COLO829 (cell line): ENCODE measurements at places on chromosomes 2 and 18.

- no peak for DNase-seq
These were observed 15.9 kb downstream of the SMAD7 start for GRCh38 chr18:48934723-48935432.

GRCh38 chr2:144099780-144100377, 420.0 kb downstream of the ZEB2 start:
- DNase-seq = no peak

DNA sequence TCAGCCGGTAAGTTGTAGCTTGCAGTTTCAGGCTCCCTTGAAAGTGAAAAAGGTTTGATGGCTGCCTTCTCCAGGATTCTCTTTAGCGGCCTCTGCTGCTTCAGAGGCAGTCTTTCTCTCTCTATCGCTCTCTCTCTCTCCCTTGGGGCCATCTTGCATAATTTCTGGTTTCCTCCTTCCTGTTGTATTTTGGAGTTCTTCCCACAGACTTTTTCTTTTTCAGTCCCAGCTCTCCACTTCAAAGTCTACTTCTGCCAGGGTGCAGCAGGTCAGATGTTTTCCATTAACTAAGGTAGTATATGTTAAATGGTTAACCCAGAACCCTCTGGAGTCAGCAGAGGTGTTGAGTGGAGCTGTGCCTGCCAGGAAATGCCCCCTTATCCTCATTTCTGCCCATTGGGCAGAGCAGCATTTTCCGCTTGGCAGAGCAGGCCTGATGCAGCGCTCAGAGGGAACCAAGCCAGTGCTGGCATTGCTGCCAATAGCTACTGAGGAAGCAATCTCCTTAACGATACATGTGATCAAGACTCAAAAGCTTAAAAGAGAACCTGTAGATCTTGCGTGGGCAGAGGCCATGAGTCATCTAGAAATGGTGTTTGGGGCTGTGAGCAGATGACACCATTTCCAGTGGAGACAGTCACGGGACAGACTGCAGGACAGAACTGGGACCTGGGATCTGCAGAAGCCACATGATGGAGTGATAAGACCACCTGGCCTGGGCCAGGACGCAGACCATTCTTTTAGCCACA, 20.8 kb downstream of the DBI start:
- DNase-seq = peak; percentile 96

DNA sequence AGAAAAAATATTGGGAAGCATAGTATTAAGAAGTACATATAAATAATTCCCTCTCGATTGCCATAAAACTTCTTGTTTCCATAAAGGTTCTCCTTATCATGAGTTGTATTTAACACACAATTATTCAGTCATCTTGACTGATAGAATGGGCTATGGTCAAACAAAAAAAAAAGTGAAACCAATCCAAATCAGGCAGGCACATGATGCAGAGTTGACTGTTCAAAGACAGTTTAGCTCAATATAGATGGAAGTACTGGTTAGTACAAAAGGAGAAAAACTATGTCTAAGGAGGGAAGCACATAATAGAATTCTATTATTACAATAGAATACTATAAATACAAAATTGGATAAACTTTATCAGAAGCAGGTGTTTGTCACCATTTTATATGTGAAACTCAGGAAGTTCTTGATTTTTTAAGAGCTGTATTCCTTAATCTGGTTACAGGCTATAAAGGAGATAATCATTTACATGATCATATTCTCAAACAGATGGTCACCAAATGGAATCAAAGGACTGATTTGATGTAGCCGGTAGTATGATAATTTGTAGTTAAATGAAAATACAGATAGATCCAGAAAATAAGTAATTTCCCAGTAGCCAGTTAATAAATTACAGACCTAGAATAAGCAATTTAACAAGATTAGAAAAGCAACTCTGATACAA, 18.2 kb upstream of the CALCRL start:
- DNase-seq = no peak

GRCh38 chr2:173056705-173057364, 18.8 kb upstream of the MAP3K20 start:
- DNase-seq = no peak

DNA sequence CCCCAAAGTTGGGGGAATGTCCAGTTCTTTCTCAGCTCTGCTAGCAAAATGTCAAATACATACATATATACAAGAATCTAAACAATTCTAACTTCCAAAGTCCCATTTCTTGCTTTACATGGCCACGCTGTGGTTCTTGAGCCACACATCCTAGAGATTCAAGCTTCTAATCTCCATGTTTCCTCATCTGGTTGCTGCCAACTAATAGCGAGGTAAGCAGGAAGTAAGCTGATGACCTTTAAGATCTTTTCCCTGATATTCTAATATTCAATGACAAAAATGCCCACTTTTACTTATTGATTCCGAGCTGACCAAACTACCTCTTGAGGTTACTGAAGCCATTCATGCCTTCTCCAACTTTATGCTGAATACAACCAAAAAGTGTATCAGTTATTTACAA, 3.3 kb downstream of the VPS54 start:
- no peak for DNase-seq

GRCh38 chr2:97788986-97789644, 75.7 kb downstream of the ZAP70 start:
- DNase-seq = no peak

DNA sequence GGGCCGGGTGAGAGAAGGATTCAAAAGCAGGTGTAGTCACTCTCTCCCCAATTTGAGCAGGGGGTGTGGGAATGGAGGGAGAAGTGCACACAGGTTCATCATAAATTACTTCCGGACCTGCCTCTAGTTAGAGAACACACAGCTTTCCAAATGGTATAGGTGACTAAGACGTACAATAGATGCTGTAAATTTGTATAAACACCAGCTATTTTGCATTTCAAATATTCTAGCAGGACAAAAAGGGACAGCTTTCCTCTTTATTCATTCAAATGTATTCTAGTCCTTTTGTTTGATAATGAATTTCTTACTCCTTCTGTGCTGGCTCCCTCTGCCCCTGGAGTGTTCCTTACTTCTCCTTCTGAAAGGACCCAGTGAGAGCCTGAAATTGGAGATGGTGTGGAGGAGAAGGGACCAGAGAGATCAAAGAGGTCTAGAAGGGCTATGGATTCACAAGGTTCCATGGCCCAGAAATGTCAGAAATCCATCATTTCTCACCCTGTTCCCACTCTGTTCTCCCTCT, 53.2 kb upstream of the SH3BP4 start:
- no peak for DNase-seq

DNA sequence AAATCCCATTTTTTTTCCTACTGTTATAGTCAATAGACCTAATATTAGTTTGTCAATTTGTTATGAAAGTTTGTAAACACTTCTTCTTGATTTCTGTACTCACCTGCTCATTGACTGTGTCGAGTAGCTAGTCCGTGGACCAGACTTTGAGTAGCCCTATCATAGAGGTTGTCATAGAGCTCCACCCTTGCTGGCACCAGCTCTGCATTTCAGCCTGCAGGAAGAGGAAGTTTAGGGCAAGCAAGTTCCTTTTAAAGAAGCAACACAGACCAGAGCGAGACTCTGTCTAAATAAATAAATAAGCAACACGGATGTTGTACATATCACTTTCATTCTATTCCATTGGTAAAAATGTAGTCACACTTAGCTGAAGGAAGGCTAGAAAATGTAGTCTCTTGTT, 74.0 kb downstream of the MCFD2 start:
- no peak for DNase-seq
